ENCODE measurements at places on chromosomes 4 and X.

GRCh38 chrX:70253377-70254062 lies 6.5 kb downstream of the P2RY4 start:
- DNase-seq: no peak

- no peak for DNase-seq
Measured at GRCh38 chr4:98434816-98435215, 173.6 kb downstream of the RAP1GDS1 start.

DNA sequence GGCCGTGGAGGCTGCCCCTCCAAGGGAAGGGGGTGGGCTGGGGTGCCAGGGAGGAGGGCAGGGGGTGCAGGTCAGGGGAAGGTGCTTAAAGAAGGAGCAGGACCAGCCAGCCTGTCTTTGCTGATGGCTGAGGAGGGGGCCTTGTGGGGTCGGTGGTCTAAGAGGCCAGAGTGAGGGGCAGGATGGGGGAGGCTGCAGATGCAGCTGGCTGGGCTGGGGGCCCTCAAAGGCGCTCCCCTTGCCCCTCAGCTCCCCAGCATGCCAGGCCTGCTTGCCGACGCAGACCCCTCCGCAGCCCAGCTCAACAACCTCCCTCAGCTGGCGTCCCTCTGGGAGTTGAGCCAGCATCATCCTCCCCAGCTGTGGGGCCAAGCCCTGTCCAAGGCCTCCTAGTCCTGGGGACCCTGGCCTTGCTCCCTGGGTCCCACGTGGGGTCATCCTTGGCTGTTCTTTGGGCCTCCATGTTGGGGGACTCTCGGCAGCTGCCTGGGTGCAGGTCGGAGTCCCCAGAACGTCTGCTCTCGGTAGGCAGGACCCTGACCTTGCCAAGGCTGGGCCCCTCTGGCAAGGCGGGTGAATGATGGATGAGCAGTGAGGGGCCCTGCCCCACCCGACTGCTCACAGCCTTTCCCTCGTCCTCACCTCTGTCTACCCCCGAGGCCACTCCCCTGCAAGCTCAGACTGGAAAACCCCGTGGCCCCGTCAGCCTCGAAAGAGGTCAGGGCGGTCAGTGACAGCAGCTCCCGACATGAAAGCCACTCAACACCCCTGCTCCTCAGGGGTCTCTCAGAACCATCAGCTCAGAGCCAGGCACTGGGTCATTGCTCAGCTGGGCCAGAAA lies 119.4 kb downstream of the FAM53A start:
- no peak for DNase-seq

- no peak for DNase-seq
Measured at GRCh38 chr4:25212822-25213221, 21.0 kb upstream of the PI4K2B start.

GRCh38 chrX:18643243-18643642 lies 28.7 kb downstream of the RS1 start:
- no peak for DNase-seq

DNA sequence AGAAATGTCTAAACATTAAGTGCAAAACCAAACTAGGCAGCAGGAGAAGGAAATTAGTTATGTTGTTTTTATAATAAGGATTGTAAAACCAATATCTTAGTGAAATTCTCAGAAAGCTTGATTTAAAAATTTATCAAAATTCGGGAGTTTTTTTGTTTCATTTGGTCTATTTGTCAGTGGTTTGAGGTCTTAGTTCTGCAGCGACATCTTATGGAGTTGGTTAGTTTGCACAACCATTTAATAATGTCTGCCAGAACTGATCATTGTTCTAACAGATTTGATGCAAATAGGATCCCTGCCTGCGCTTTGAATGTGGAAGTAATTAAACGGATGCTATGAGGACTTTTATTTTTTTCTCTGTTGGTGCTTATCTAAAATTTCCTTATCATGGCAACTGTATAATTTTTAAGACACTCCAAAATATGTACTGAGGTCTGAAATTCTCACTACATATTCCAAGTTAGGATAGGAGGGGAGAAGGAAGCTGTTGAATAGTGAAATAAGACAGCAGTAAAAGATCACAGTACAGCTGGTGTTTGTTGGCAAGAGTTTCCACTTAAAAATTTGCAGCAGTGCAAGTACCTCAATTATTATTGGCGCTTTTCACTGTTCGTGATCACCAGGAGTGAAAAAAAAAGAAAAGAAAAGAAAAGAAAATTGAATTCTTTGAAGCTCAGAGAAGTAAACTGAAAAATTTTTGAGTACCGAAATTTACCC lies 2521.4 kb downstream of the ARAP2 start:
- no peak for DNase-seq

DNA sequence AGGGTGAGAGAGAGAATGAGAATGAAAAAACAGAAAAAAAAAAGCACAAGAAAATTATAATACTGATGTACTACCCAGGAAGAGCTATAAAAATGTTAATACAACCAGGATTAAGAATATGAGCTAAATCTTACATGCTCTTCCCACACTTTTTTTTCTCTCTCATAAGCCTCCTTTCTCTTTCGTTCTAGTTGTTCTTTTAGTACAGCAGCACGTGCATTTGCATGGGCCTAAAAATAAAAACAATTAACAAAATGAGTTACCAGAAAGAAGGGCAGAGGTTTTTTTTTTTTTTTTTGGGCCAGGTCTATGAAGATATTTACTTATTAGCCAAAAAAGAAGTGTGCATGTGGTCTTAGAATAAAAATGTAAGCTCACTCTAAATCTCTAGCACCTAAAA lies 105.5 kb downstream of the NEK1 start:
- no peak for DNase-seq

DNA sequence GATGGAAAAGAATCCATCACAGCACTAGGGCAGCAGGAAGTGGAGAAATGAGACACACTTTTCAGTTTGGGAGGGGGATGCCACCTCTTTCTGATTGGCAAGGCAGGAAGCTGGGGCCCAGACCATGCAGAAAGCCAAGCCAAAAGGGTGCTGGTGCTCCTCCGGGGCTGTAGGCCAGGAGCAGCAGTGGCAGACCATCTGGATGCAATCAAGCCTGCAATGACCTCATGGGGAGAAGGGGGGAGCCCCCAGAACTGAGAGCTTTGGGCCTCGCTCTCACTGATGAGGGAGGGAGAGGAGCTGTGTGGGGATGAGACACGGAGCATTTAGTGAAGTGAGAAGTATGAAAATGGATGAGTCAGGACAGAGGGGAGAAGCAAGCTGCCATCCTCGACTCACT lies 141.3 kb upstream of the NALF2 start:
- DNase-seq: no peak

DNA sequence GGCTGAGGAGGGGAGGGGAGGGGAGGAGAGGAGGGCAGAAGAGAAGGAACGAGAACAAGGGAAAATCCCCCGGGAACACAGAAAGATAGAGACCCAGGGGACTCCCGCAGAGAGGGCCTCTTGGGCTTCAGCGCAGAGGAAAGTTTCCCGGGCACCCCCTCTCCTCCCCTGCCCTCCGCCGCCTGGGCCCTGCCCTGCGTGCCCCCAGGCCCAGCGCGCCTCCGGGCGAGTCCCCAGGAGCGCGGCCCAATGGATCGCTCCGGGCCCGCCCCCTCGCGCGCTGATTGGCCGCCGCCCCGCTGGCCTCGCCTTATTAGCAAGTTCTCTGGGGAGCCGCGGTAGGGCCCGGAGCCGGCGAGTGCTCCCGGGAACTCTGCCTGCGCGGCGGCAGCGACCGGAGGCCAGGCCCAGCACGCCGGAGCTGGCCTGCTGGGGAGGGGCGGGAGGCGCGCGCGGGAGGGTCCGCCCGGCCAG lies at the start of gene MSX1:
Gene MSX1 (plus strand): TSS at position 341 of the 474 bp plus-strand sequence. CDS start 235 bp downstream, outside the sequence.
- DNase-seq: no peak

DNA sequence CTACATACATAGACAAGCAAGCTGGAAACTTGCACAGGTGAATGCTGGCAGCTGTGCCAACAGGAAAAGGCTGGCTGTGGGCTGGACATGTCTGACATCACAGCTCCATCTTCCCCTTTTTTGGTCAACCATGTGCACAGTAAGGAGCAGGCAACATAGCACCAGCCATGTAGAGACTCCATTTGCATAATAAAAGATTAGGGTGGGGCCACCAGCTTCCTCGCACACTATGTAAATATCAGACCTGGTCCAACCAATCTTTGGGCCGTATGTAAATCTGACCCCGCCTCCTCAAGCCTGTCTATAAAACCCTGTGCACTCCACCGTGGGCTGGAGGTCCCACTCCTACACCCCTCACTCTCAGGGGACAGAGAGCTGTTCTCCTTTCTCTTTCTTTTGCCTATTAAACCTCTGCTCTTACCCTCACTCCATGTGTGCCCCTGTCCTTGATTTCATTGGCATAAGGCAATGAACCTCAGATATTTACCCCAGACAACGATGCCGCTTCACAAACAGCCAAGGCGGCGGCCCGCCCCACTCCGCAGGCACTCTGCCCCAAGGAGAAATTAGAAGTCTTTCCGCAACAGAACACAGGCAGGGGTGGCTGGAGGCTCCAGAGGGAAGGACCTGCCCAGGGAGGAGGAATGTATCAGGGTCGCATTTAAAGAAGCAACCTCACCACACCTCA lies 862.2 kb downstream of the TRIML1 start:
- no peak for DNase-seq

DNA sequence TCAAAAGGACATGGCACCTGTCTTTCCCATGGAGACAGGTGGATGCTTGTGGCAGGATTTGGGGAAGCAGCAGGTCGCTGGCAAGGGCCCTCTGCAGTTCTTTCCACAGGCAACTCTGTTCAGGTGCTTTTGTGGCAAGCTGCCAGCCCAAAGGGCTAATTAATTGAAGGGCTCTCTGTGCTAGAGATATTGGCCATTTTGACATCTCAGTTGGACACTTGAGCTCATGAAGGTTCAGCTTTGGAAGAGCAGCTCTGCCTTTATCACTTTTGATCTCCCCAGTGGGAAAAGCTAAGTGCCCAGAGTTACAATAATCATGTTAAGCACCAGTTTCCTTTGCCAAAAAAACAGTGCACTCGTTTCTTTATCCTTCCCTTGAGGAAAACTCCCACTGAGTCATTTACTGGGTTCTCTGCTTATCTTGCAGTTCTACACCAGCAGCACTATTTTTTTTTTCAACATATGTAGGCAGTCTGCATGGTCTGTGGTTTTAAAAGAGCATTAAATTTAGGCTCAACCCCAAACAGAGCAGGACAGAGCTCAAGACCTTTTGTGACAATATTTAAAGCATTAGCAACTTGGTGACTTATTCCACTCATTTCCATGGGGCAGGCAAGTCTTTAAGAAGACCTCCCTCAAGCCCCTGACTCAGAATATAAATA lies 336.4 kb upstream of the RASGEF1B start:
- no peak for DNase-seq

- DNase-seq: no peak
Measured at GRCh38 chr4:131459430-131460101, 1689.5 kb upstream of the PCDH10 start.

GRCh38 chr4:84235126-84235944 lies 263.8 kb downstream of the NKX6-1 start:
- DNase-seq: no peak

DNA sequence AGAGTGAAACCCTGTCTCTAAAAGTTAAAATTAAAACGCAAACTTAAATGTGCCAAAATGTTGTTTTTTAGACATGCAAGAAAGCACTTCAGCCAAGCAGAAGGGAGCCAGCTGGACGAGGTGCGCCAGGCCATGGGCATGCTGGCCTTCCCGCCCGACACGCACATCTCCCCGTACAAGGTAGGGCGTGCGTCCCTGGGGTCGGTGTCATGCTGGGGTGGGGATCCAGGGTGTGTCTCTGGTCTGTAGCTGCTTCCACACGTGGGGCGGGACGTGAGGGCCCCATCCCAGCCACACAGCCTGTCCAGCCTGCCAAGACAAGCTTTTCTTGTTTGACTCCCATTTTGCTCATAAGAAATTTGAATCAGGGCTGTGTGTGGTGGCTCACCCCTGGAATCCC lies 14.3 kb upstream of the UVSSA start:
- DNase-seq: no peak

GRCh38 chr4:135840781-135841180 lies 1639.2 kb upstream of the PABPC4L start:
- DNase-seq: no peak

- no peak for DNase-seq
Measured at GRCh38 chr4:53281438-53281837, 84.4 kb downstream of the SCFD2 start.

GRCh38 chrX:150240643-150240970 lies 122.5 kb upstream of the MAMLD1 start:
- DNase-seq: no peak

DNA sequence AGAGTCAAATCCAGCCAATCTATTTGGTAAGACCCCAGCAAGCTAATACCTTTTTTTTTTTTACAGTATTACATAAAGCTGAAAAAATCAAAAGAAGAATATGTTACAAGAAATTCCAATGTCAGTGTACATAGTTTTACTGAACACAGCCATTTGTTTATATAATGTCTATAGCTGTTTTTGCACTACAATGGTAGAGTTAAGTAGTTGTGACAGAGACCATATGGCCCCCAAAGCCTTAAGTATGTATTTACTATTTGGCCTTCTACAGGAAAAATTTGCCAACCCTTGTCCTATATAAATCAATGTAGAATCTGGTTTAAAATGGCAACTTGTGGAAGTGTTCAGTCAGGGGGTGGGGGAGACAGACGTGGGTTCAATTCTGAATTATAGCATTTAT lies 60.7 kb downstream of the ANTXR2 start:
- no peak for DNase-seq

GRCh38 chrX:39984191-39984956 lies 113.4 kb downstream of the BCOR start:
- DNase-seq: no peak

DNA sequence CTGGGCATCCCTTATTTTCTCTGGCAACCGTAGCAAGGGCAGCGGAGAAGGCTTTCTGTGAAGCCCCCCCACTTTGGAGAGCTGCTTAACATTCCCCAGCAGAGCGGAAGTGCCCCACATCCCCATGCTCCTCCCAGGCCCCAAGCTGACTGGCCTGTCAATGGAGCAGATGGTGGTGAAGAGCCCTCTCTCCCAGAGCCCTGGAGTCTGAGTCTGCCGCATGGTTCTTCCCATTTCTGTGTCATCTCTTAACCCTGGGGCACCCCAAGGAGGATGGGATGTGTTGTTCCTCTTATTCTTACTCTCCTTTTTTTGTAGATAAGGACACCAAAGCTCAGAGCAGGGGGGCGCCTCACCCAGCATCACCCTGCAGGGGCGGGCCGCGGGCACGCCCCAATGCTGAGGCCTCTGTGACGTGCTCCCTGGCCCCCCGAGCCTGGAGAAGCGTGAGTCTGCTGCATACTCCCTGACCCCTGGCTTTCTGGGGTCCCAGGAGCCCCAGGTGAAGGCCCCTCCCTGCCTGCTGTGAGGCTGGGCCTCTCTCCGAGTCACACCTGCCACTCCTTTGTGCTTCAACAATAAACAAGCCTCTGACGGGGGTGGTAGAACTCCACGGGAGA lies 35.9 kb downstream of the ADRA2C start:
- no peak for DNase-seq

Measured in stimulated activated CD4-positive, alpha-beta T cell treated with anti-CD3 and anti-CD28 coated beads, Interleukin-1b, Interleukin-23, amount 100 ng/mL, for 1 hour (primary cell).